ENCODE measurements at places on chromosomes 11 and 22. TPM values are rescaled to one million over a fixed set of nuclear protein-coding genes. Genes with fewer than 3 reads are reported as not detected.

GRCh38 chr11:81039916-81040524 is 1599.2 kb upstream of the TENM4 start:
- ATAC-seq: no peak

DNA sequence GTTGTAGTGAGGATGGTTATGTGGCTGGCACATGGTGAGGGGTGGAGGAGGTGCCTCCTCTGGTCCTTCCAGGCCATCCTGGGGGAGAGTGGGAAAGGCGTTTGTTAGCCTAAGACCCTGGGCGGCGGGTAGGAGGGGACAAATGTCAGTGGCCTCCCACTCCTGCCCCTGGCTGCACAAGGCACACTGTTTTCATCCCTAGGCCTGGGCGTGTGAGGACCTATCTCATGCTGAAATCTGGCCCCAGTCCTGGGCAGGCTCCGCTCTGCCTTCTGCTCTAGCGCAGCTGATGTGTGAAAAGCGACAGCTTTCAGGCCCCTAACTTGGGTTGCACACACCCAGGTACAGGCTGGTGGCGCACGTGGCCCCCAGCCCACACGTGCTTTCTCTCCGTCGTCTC is 32.1 kb downstream of the DAGLA start:
- ATAC-seq: no peak

DNA sequence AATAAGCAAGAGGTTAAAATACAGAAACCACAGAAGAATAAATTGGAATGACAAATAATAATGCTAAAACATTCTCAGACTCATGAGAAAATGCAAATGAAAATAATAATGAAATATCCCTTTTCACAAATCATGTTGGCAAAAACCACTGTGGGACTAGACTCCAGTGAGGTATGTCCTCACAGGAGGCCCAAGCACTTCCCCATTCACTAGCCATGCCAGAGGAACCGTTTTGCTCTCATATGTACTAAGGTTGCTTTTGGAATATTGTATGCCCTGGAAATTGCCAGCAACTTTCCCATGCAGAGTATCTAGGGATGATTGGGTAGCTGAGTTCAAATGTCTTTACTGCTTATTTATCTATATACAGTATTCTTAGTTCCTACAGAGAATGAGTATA is 106.2 kb upstream of the CHORDC1 start:
- ATAC-seq: no peak

- ATAC-seq: no peak
These were observed 5.5 kb downstream of the SNAP29 start for GRCh38 chr22:20864186-20864908.

IGSF22 gene
- total RNA-seq: 0.57 TPM

OR52H1 gene
- total RNA-seq: 0.22 TPM

SLC22A9 gene
- not detected for total RNA-seq

ZNF70 gene
- 5.7 TPM for total RNA-seq
